HFF-Myc (cell line): ENCODE measurements at places on chromosomes 4 and X.

DNA sequence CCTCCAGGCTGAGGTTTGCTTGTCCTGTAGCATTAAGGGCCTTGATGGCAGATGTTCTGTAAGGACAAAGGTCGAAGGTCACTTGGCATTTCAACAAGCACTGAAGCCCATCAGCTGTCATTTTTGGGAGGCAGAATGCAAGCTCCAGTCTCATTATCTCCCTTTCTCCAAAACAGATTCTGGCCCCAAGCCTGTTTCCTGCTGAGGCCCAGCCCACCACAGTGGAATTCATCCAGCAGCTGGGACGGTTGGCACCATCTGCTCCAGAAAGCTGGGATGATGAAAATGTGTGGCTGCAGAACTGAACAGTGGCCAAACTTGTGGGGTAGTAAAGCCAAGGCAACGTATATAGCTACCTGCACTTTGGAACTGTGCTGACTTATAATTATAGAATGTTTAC, 17.7 kb upstream of the PPEF2 start:
- DNase-seq, result no peak

DNA sequence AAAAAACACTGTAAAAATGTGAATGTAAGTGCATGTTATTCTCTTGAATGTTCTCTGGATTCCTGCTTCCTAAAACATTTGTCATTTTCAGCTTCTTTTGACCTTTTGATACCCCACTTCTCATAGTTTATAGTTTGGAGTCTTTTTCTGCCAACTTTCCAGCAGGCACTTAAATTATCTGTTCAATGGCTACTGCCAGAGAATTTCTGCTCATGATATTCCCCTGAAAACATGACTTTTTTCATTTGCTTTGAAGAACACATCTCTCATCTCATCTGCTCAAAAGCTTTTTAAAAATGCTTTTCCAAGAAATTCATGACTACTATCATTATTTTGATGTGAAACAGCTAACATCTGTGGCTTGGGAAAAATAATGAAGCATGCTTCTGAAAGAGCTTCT, 269.7 kb upstream of the PCDH7 start:
- no peak for DNase-seq

- no peak for DNase-seq
Measured at GRCh38 chr4:155703486-155704247, 37.0 kb downstream of the GUCY1A1 start.

- no peak for DNase-seq
Measured at GRCh38 chrX:95382799-95383198, 1301.8 kb upstream of the DIAPH2 start.

- no peak for DNase-seq
Measured at GRCh38 chr4:182142176-182143085, 100.8 kb upstream of the TENM3 start.

GRCh38 chr4:1792832-1793495, at the start of gene FGFR3:
Gene FGFR3 (plus strand): TSS chr4:1793293. CDS start chr4:1793935, 642 bp downstream.
- DNase-seq, result no peak

DNA sequence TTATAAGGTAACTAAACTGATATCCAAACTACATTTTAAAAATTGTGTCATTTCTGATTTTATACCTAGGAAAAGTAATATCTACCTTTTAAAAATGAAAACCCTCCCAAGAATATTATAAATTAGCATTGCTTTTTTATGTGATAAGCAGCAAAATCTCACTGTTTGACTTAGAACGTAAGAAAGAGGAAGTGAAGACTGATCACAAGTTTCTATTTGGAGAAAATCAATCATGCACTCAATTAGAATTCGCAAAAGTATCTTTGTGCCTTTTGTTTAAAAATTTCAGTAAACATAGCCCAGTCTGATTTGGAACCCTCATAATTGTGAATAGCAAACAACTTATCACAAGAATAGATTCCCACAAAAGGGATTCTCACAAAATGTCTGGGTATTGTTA, 142.7 kb downstream of the TENM3 start:
- no peak for DNase-seq

GRCh38 chr4:1086011-1086410, 27.4 kb downstream of the RNF212 start:
- no peak for DNase-seq

DNA sequence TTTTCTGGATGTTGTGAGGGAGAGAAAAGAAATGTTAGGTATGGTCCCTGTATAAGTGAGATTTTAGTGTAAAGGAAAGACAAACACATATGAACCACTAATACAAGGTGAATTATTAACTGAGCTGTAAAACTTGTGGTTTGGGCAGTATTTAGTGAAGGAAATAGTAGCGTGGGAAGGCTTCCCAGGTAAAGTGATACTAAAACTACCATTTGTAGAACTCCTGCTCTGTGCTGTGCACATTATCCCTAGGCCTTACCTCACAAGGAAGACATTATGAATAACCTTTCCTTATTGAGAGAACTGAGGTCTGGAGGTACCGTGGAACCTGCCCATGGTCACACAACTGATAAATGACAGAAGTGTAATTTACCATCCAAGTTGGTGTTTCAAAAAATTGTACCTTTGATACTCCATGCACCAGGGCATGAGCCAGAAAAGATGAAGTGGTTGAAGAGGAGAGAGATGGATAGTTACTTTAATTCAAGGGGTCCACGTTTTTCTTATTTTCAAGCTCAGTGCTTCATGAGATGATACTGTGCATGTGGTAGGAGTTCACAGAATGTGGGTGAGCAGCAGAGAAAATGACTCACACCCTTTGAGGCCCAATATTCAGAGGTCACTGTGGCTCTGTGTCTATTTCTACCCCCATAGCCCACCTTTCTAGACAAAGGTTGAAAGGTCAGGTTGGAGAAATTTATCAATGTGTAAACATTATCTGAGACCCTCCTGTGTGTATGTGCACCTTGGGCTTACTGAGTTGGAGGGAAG, 2.6 kb upstream of the VSIG4 start:
- DNase-seq, result no peak

DNA sequence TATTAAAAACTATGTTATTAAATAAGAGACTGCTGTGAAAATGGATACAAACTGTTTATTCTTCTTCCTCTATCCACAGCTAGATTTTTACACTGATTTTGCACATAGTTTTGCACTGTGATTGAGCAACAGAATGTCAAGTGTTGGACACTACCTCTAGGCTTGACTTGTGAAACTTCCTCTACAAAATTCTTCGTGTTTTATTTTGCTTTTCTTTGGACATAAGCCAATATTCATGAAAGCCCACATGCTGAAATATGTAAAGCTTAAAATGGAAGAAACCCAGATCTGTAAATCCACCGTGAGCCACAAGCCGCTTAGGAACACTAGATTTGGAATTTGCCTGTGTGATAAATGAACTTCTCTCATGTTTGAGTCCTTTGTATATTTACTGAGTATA, 849.4 kb downstream of the FSTL5 start:
- DNase-seq, result no peak

DNA sequence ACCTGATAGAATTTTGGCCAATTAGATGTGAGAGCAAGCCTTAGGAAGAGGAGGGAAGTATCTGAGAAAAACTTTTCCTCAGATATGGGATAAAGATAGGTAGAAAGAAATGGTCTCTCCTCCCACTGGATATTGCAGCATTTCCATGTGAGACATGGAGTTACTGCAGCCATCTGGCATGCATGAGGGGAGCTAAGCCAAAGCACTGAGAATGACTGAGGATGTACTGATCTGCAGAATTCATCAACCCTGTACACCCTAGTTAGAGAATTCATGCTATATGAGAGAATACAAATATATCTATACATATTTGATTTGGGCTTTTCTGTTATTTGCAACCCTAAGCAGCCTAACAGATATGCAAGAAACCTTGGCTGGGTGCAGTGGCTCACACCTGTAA, 52.5 kb upstream of the RPL34 start:
- no peak for DNase-seq

GRCh38 chr4:26788341-26788733, 72.3 kb upstream of the STIM2 start:
- DNase-seq, result no peak

DNA sequence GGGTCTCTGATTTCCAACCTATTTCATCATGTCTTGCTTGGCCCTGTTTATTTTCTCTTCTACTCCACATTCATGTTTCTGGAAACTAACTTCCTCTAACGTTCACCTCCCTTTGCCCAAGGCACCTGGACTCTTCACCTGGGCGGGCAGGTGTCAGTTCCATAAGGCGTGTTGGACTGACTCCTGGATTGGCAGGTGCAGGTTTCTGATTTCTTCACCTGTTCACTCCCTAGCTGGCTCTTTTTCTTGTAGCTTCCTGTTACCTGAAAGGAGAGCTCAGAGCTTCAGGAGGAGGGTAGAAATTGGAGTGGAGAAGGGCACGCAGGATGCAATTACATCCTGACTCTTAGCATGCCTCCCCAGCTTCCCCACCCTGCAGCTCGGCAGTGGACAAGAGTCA, 350.8 kb upstream of the KLF3 start:
- DNase-seq, result no peak

GRCh38 chrX:20315140-20315539, 48.4 kb upstream of the RPS6KA3 start:
- DNase-seq, result no peak

DNA sequence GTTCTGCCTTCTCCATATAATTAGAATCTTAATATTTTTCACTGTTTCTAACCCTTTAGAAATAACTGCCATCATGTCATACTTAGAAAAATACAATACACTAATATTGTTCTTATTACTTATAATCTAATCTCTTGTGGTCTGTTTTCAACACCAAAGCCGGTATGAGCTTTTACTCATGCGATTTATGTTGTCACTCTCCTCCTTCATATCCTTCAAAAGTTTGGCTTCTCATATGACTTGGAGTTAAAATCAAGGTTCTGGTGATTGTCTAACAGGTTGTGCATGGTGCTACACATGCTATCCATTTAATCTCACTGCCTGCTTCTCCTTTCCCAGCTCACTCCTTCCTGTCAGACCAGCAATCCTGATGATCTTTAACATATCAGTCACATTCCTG, 1392.9 kb downstream of the ARAP2 start:
- DNase-seq, result peak; percentile 27

GRCh38 chrX:3094261-3094660, 53.0 kb downstream of the ARSF start:
- no peak for DNase-seq

- DNase-seq, result peak; percentile 52
Measured at GRCh38 chrX:41145920-41146608, 60.8 kb downstream of the USP9X start.

GRCh38 chr4:54095110-54095825, 4.7 kb upstream of the GSX2 start:
- DNase-seq, result no peak

GRCh38 chrX:42505016-42505415, 272.9 kb downstream of the PPP1R2C start:
- no peak for DNase-seq

GRCh38 chr4:8395504-8396296, 44.8 kb downstream of the ACOX3 start:
- no peak for DNase-seq

GRCh38 chr4:2259036-2259540, 2.8 kb downstream of the MXD4 start:
- no peak for DNase-seq

DNA sequence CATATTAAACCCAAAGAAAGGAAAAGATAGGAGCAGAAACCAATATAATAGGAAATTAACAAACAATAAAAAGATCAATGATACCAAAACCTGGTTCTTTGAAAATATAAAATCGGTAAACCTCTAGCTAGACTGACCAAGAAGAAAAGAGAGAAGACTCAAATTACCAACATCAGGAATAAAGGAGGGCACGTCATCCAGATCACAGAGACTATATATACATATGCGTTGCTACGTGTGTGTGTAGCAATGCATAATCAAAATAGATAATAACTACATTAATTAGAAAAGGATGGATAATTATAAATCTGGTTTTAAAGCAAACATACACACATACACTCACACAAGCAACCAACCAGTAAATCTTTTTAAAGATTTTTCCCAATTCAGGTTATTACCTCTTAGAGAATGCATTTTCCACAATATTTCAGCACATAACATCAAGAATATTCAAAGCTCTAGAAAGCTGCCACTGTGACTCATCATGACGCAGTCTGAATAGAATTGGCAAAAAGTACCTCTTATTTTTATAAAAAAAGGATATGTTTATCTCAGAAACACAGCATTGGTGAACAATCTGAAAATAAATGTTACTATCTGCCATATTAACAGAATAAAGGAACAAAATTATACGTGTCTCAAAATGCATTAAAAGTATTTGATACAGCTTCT, 41.4 kb upstream of the USP9X start:
- no peak for DNase-seq

GRCh38 chr4:38060829-38061431, 100.7 kb downstream of the PTTG2 start:
- DNase-seq, result no peak

- DNase-seq, result no peak
Measured at GRCh38 chr4:164384416-164384815, 369.5 kb upstream of the SMIM31 start.

- no peak for DNase-seq
Measured at GRCh38 chr4:147794787-147795413, 63.0 kb downstream of the ARHGAP10 start.

DNA sequence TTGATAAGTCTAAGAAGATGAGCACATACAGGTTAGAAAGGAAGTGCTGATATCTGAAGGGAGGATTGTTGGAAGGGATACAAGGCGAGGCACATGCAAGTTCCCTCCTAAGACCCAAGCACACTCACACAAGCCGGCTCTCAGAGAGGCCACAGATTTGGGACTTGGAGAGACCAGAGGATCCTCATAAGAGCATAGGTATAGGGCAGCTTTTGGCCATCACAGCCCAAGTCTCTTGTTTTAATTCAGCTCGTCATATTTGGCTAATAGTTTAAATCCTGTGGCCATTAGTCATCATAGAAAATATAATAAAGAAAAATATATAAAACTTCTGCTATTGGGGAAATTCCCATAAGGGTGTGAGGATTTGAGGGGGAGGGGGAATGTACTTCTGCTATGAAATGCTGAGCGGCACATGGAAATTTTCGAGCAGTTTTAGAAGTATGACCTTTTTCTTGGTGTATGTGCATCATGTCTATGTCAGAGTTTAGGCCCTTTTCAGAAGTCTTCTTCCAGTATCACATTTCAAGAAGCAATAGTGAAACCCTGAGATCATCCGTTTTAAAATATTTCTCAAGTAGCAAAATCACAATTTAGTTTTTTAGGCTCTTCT, 97.7 kb downstream of the NFKB1 start:
- no peak for DNase-seq

GRCh38 chr4:151852202-151852601, 91.4 kb upstream of the GATB start:
- DNase-seq, result no peak

DNA sequence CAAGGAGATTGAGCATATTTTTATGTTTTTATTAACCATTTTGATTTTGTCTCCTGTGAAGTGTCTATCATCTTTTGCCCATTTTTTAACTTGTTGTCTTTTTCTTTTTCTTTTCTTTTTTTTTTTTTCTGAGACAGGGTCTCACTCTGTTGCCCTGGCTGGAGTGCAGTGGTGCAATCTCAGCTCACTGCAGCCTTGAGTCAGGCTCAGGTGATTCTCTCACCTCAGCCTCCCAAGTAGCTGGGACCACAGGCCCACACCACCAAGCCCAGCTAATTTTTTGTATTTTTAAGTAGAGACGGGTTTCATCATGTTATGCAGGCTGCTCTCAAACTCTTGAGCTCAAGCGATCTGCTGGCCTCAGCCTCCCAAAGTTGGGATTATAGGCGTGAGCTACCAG, 4.6 kb upstream of the ADD1 start:
- DNase-seq, result no peak

- DNase-seq, result no peak
Measured at GRCh38 chr4:93828995-93829819, 654 bp downstream of the ATOH1 start.
